ENCODE measurements at places on chromosomes 6 and 20. TPM values are rescaled to one million over a fixed set of nuclear protein-coding genes. Genes with fewer than 3 reads are reported as not detected.

RAB44 gene
- not detected for total RNA-seq

GABRR1 gene
- not detected for total RNA-seq

ARMH2 gene
- total RNA-seq, result not detected

UBE3D gene
- total RNA-seq, result 18.6 TPM

C6orf52 gene
- 4.8 TPM for total RNA-seq

SAMD10 gene
- 12.8 TPM for total RNA-seq

NTSR1 gene
- 0.13 TPM for total RNA-seq

CGA gene
- 5.5 TPM for total RNA-seq

TULP1 gene
- 0.22 TPM for total RNA-seq

ZNF335 gene
- total RNA-seq, result 28.5 TPM

FABP7 gene
- 6.8 TPM for total RNA-seq

THBS2 gene
- 0.04 TPM for total RNA-seq

CNKSR3 gene
- 17.3 TPM for total RNA-seq

CST7 gene
- not detected for total RNA-seq

CTAGE9 gene
- total RNA-seq, result not detected

C4A gene
- total RNA-seq, result 13.1 TPM

GRM1 gene
- total RNA-seq, result 0.41 TPM

PLN gene
- total RNA-seq, result 0.55 TPM

NR2E1 gene
- not detected for total RNA-seq

LGSN gene
- not detected for total RNA-seq
